ENCODE measurements at places on chromosomes 7 and 10.

GRCh38 chr10:3774814-3775695 is 10.0 kb downstream of the KLF6 start:
- DNase-seq, result no peak

GRCh38 chr10:58435297-58435985 is 50.2 kb downstream of the TFAM start:
- no peak for DNase-seq

GRCh38 chr7:78350391-78350790 is 551.8 kb downstream of the PHTF2 start:
- no peak for DNase-seq

GRCh38 chr7:29884399-29885272 is 78.3 kb downstream of the WIPF3 start:
- peak; percentile 16 for DNase-seq

DNA sequence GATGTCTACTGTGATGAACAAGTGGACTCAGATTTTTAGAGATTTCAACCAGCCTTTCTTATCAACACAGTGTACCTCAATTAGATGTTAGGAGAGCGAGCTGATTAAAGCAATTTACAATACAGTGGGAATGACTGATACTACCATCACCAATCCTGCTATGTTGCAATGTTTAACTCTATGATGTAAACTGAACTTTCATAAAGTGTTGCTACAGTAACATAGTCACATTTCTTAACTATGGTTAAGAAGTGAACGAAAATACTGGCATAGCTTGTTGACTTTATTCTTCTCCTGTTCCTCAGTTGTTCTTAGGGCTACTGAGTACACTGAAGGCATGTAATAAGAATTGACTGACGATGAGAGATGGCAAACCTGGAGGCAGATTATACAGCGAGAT is 139.8 kb downstream of the MYOF start:
- no peak for DNase-seq

- DNase-seq, result peak; percentile 36
These were observed 59.4 kb downstream of the ST7 start for GRCh38 chr7:117012696-117013095.

DNA sequence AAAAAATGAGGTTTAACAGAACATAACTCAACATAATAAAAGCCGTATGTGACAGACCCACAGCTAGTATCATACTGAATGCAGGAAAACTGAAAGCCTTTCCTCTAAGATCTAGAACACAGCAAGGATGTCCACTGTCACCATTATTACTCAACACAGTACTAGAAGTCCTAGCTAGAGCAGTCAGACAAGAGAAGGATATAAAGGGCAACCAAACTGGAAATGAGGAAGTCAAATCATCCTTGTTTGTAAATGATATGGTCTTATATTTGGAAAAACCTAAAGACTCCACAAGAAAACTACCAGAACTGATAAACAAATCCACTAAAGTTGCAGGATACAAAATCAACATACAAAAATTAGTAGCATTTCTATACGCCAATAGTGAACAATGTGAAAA is 45.9 kb downstream of the C10orf71 start:
- no peak for DNase-seq

DNA sequence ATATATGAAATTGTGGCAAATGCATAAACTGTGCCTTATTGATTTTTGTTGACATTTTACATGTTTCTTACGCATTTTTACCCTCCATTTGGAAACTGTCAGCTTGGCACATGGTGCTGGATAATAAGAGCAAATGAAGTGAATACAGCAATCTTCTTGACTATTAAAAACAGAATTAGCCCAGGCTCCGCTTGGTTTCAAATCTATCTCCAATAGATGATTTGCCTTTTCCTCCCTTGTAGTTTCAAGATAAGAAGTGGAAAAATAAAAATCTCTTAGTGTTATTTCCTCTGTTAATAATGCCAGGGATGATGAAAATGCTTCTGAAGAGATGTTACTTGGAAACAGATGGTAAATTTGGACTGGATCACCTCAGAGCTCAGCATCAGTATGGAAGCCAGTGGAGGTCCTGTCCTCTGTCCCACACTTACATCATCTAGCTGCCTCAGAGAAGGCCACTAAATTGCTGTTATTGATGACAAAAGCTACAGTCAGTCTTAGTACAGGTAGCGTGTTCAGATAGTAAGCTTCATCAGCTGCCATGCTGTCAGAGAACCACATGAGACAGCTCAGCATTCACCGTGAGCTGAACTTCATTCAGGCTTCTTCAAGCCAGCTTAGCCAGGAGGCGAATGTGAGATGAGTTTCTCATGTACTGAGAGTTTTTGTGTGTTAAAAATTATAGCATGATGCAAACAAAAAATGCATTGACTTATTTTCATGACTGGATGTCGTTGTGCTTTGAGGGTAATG is 246.8 kb downstream of the CELF2 start:
- no peak for DNase-seq

- no peak for DNase-seq
These were observed 150.9 kb upstream of the MEOX2 start for GRCh38 chr7:15837306-15837950.

- no peak for DNase-seq
These were observed 49.1 kb downstream of the ATXN7L1 start for GRCh38 chr7:105827151-105827875.

DNA sequence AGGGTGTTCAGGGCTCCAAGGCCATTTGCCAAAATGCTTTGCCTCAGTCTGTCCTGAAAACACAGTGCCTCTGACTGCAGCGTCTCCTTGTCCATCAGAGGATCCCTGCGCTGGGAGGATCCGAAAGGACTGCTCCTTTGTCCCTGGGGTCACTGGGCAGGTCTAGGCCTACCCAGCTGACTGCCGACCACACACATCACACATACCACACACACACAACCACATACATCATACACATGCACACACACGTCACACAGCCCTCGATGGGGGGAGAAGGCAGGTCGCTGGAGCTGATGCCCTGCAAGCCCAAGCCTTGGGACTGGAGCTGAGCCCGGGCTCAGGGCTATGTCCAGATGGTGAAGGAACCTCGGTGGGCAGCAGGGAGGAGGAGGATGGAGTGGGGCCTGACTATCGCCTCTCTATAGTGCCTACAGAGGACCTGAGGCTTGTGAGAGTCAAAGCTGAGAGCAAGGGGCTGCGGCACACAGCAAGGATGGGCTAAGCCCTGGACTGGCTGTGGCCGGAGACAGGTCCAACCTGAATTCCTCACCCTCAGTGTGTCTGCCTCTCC is 29.1 kb downstream of the GPRIN2 start:
- no peak for DNase-seq

- DNase-seq, result no peak
These were observed 100.0 kb downstream of the CLEC2L start for GRCh38 chr7:139623518-139623917.

GRCh38 chr10:10055656-10056442 is 961.8 kb upstream of the CELF2 start:
- peak; percentile 12 for DNase-seq

DNA sequence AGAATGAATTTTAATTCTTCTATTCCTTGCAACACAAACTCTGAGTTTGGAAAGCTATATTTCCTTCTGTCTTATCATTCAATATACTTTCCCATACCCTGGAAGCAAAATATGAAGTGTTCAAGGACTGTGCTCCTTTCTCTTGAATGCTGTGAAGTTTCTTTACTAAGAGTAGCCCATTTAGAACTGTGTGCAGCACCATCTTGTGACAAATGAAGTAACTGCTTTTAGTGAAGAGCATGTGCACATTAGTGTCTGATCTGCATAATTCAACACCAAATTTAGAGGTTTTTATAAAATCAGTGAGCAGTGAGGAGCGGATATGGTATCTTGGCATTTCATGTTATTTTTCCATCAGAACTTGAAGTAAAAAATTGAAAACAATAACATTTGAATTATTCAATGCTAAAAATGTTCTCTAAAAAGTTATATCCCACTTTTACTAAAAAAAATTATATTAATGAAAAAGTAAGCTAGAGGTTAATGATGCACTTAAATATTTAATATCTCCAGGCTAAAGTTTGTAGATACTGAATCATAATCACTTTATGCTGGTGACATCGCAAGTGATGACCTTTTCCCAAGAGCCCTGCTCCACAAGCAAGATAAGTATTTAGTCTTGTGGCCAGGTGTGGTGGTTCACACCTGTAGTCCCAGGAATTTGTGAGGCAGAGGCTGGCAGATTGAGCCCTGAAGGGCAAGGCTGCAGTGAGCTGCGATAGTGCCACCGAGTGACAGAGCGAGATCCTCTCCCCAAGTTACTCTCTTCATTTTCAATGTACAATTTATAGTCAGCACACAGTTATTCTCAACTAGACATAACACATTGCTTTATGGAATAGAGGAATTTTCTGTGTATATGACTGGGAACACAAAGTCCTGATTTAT is 108.8 kb upstream of the PCLO start:
- DNase-seq, result peak; percentile 7

DNA sequence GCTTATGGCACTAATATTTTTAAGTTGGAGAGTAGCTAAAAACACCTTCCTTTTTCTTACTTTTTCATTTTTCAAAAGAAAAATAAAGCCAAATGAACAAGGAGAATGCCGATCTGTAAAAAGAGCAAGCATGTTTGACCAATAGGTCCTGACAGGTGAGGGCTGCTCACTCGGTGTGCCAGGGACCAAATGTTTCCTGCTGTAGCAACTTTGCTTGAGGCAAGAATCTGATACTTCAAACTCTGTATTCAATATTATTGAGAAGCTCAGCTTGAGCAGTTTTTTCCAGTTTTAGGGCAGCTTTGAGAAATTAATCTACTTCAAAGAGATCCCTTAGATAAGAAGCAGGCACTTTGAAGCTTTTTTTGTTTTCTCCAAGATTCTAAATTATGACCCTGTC is 298.1 kb downstream of the BICC1 start:
- no peak for DNase-seq

GRCh38 chr10:94038024-94038423 is 44.3 kb downstream of the PLCE1 start:
- DNase-seq, result peak; percentile 30

DNA sequence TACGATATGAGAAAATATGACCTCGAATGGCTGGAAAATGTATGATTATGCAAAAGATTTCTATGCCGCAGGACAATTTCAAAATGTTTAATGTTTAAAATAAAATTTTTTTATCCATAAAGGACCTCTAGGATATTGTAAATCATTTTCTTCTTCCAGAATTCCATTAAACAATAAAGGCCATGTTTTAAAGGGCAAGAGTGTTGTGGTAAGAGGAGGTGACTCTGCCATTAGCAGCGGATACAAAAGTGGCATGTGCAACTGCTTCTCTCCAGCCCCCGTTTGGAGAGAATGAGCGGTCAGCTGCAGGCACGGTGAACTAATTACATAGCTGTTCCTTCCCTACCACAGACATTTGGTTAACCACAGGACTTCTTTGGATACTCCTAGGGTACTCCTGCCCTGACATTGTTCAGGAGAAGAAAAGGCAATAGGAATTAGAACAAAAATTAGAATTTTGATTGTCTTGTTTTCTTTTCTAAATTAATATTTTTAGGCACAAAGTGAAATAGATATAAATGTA is 63.8 kb downstream of the HBP1 start:
- no peak for DNase-seq

DNA sequence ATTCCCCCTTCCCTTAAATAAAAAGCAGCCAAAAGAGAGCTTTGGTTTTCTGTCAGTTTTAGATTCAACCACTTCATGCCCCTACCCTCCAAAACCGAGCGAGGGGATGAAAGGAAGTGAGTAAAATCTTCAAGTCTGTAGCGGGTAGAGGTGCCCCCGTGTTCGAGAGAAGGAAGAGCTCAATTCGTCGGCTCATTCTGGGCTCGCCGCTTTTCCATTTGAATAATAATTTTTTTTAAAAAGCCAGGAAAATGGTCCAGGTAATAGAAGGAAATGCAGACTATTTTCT is 436.2 kb upstream of the GALNT17 start:
- DNase-seq, result peak; percentile 17

DNA sequence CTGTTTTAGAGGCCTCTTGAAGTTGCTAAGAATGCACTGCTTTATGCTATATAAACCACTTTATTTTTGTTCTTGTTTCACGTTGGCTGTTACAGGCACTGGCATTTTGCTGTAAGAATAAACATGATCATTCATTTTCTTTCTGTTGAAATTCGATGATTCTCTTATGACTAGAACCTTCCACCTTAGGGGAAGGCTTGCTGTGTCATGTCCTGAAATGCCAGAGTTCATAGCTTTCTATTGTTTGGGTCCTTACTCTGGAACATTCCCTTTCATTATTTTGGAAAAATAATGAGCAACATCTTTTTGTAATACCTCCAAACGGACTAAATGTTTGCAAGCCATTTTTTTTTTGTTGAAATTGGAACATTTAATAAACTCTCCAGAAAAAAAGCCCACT is 495.1 kb upstream of the POT1 start:
- DNase-seq, result no peak

DNA sequence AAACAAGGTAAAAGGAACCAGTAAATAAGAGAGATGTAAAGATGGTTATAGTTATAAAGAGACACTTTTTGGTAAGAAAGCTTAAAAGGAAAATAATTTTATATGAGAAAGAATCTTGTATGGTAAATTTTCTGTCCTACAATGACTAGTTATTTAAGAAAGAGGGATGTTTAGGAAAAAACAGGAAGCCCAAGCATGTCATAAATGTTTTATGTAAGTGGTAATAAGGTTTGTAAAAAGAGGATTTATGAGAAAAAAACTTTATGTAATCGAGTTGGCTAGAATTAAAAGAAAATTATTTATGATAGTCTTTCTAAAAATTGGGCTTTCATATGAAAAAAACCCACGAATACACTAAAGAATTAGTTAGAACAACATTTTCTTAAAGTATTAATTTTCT is 34.2 kb upstream of the CREB3L2 start:
- DNase-seq, result no peak

- no peak for DNase-seq
These were observed 332.1 kb downstream of the WDR11 start for GRCh38 chr10:121183236-121183635.

DNA sequence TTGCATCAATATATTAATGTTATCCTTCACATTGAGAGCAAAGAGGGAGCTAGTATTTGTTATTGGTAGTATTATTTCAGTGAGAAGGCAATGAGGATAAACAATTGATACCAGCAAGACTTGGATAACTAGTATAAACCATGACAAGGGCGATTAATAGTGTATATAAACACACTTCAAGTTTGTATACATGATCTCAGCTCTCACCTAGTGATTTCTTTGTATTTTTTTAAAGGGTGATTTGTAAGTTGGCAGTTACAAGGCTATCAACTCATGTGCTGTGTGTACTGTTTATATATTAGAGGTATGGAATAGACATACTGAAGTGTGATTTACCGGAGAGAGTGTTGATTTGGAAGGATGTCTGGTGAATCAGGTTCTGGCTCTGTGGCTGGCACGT is 88.0 kb downstream of the SNX10 start:
- DNase-seq, result no peak

DNA sequence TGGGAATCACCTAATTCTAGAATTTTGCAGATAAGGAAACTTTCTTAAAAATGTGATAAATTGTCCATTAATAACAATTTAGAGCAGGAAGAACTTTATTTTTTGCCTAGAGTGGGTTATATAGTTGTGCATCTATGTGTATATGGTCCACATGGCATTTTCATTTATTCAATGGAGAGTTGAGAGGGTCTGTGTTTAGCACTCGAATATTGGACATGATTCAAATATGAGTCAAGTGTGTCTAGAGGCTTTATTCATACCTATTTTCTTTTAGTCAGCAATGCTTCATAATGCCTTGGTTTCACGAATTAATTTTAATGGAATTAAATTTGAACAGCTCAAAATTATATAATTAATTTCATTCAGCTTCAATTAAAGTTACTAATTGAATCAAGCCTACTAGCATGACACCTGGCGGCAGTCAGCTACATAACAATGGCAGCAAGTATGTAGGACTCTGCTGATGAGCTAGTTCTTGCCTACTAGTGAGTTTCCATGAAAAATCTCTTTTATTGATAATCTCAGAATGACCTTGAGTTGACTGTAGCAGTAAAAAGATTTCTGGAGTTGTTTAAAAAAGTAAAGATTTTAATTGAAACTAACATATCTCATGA is 17.7 kb downstream of the MDFIC start:
- no peak for DNase-seq
